ENCODE measurements at places on chromosomes 6 and 20. TPM values are rescaled to one million over a fixed set of nuclear protein-coding genes. Genes with fewer than 3 reads are reported as not detected.

The C2 gene
- 5.5 TPM for polyA plus RNA-seq

The PROKR2 gene
- polyA plus RNA-seq: not detected

The RAD21L1 gene
- polyA plus RNA-seq: not detected

The GMPR gene
- 28.9 TPM for polyA plus RNA-seq

The COQ3 gene
- 14.4 TPM for polyA plus RNA-seq

Measured in brain (organoid and tissue), 16 donors.